ENCODE measurements at places on chromosomes 13 and 19. TPM values are rescaled to one million over a fixed set of nuclear protein-coding genes. Genes with fewer than 3 reads are reported as not detected.

DNA sequence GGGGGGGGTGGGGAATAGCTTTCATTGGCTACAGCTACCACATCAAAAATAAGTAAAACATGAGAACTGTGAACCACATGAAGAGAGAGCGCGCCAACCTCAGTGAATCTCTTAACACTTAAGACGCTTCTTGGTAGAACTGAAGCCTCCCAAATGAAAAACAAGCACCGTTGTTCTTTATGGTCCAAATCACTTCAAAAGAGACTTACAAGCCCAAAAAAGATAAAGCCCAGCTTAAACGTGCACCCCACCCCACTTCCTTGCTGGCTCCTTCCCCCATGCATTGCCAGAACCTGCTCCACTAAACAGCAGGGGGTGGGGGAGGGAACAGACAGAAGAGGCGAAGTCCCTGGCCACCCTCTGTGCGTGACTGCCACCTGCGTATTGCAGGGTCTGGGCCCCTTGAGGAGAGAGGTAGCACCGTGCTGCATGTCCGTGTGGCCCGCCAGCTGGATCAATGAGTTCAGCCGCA is 479.1 kb downstream of the FOXO1 start:
- no peak for DNase-seq

GRCh38 chr13:94646904-94647303 is 45.2 kb downstream of the GPR180 start:
- no peak for DNase-seq

The SYT5 gene
- 1.9 TPM for total RNA-seq

The CALR3 gene
- total RNA-seq, result not detected

Data from left colon (tissue), 2 donors.